Putamen (tissue), 1 donor: ENCODE measurements at places on chromosomes 6 and 20.

- DNase-seq = peak; percentile 20
These were observed 17.0 kb downstream of the CRISP1 start for GRCh38 chr6:49849213-49849907.

- DNase-seq = no peak
These were observed 101.9 kb downstream of the LRFN2 start for GRCh38 chr6:40485300-40485699.

DNA sequence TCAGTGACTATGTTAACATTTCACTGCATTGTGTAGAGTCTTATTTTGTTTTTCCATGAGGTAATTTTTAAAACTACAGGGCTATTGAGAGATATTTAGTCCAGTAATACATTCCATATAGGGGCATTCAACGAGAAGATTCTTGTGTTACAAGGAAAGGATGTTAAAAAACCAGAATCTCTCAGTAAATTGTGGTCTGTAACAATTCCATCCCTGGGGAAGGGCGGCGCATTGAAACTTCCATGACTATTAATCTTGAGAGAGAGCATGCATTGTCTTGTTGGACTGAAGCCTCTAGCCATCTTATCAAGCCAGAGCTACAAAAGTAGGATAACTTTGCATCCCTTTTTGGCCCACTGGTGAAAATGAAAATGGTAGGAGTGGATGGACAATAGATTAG, 119.7 kb downstream of the BCKDHB start:
- no peak for DNase-seq

DNA sequence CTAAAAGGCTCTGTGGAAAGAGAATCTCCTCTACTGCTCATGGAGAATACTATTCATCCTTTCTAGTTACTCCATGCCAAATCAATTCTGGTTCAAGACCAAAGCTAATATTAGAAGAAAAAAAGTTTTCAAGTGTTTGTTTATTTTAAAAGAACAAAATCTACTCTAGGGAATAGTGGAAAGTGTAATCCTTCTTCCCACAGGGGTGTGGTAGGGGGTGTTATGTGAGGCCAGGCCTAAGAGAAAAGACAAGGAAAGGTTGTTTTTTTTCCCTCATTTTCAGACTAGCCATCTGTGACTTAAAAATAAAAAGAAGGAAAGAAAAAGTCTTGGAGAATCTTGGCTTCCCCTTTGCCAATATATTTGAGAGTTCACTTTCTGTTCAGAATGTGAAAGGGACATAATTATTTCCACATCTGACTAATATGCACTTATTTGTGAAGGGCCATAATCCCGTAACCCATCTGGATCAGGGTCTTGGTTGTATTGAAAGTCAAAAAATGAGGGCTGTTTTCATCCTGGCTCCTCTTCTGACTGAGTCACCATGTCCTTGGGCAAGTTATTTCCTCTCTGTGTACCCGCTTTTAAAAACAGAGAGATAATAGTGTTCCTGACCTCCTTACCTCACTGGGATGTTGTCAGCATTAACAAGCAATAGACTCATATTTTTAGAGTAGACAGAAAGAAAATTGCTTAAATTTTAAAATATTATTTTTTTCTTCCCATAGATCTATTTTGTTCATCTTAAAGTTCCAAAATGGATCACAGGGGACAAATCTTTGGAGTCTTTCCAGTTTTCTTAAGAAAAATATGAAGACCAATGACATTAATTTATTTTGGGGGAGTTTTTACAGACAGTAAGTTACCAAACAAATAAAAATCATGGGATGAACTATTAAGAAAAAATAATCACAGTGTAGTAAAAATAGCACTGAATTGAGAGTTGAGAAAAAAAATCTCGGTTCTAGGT, 233.7 kb downstream of the IBTK start:
- no peak for DNase-seq

DNA sequence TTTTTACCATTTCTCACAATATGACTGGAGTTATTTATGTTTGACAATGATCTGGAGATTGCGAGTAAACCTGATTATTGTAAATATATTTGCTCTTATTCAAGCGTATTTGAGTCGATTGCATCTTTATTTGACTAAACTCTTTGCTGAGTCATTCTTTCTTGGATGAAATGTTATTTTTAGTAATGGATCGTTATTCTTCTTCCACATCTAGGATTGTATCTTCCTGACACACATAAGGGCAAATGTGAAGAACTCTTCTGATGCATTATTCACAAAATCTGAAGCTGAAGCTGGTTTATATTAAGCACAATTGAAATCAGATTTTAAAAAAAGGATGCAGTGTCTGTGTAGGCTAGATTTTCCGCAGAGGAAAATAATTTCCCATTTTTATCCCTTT, 68.2 kb downstream of the SEL1L2 start:
- DNase-seq = peak; percentile 38

DNA sequence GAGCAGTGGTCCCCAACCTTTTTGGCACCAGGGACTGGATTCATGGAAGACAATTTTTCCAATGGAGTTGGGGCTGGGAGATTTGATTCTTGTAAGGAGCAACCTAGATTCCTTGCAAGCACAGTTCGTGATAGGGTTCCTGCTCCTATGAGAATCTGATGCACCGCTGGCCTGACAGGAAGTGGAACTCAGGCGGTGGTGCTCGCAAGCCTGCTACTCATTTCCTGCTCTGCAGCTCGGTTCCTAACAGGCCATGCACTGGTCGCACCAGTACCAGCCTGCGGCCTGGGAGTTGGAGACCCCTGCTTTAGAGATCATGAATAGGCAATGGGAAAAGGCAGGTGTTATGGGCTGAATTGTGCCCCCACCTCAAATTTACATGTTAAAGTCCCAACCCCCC, 131.2 kb downstream of the PFDN4 start:
- no peak for DNase-seq

DNA sequence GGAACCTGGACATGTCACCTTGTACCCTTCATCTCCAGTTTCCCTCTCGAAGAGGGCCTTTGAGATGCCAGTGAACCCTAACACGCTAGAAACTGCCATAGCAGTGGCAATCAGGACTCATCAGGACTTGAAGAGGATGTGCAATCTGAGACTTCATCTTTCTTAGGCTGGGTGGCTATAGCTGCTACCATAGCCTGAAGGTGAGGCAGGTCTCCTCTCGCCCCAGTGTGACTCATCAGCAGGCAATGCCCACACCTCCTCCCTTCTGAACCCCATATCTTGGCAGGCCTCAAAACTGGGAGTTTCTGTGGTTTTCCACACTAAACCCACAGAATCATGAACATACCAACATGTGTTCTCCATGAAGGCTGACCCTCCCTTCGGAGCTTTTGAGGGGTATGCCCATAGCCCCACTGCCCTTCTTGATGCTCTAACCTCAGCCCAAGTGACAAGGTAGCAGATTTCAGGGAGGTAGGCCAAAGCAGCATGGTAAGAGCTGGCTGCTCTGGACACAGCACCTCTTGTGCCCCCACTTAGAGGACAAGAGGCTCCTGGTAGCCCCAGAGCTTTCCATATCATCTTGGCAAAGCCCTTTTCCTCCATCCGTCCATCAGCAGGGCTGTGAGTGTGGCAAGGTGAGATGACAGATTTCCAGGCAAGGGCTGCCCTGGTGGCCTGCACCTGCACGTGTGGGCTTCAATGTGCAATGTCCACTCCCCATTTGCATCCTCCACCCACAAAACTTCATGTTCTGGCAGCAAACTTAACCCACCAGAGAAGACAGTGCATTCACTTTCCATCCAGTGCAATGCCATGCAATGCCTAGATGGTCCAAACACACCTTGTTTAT, 2.6 kb downstream of the BLCAP start:
- DNase-seq = no peak

- DNase-seq = no peak
These were observed 230.5 kb upstream of the KHDRBS2 start for GRCh38 chr6:62516291-62517141.

DNA sequence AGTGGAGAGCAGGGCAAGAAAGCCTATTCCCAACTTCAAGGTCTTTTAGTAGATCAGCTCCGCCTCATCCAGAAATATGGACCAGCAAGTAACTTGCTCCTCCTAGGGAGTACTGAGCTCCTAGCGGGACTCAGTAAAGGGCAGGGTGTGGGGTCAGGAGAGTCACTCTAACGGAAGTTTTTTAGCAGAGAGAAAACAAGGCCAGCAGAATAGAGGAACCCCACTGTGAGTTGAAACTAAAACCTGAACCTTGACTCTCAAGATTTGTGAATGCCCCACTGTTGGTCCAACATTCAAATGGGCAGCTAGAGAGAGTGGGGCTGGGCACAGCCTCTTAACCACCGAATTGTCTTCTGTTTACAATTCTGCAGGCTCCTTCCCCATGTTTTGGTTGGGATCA, 244.8 kb downstream of the FARS2 start:
- DNase-seq = no peak

DNA sequence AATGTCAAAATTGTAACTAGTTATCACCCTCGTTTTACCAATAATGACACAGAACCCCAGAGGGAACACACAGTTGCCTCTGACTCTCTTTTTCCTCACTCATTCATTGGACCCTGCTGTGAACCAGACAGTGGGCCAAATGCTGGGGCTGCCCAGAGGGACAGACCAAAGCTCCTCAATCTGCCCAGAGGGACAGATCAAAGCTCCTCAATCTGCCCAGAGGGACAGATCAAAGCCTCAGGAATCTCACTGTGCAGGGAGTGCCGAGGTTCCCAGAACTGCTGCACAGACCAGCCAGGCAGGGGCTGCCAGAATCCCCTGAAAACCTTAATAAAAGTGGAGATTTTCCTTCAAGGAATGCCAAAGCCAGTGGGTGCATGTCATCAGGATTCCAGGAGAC, 179.1 kb downstream of the SOD2 start:
- DNase-seq = no peak
